ENCODE measurements at places on chromosomes 11 and 22. TPM values are rescaled to one million over a fixed set of nuclear protein-coding genes. Genes with fewer than 3 reads are reported as not detected.

The RNF214 gene
- 10.7 TPM for total RNA-seq

The MPPED2 gene
- total RNA-seq: not detected

The CFAP68 gene
- total RNA-seq: 22.2 TPM

The GRM5 gene
- total RNA-seq: not detected

The MS4A14 gene
- total RNA-seq: not detected

The PATE4 gene
- total RNA-seq: not detected

The KIAA1671 gene
- 13.5 TPM for total RNA-seq

The TNNI2 gene
- total RNA-seq: 8.5 TPM

The MRGPRX3 gene
- not detected for total RNA-seq

The GAB4 gene
- total RNA-seq: not detected

The SNX32 gene
- 0.09 TPM for total RNA-seq

The FAM83F gene
- not detected for total RNA-seq

The CATSPERZ gene
- total RNA-seq: 0.73 TPM

The C11orf68 gene
- 10.0 TPM for total RNA-seq

The NAALAD2 gene
- total RNA-seq: 8.0 TPM

The KRTAP5-10 gene
- total RNA-seq: not detected

The LINC01488 gene
- 0.14 TPM for total RNA-seq

The NXPE1 gene
- not detected for total RNA-seq

The MISFA gene
- total RNA-seq: 4.8 TPM

The PLA2G3 gene
- total RNA-seq: 0.11 TPM

The GP1BB gene
- total RNA-seq: not detected

The C11orf42 gene
- total RNA-seq: not detected

The PHLDA2 gene
- total RNA-seq: 0.55 TPM

The GSTT2 gene
- total RNA-seq: not detected

The PRG3 gene
- not detected for total RNA-seq

The RCOR2 gene
- 6.9 TPM for total RNA-seq

The CNGA4 gene
- not detected for total RNA-seq

The HMOX1 gene
- total RNA-seq: 54.1 TPM

The EFCAB6 gene
- total RNA-seq: not detected

The SLC5A12 gene
- total RNA-seq: not detected

The OR8K3 gene
- not detected for total RNA-seq

The FXYD2 gene
- total RNA-seq: 107 TPM

The B4GALNT4 gene
- 50.1 TPM for total RNA-seq

The NAALADL1 gene
- 9.3 TPM for total RNA-seq

The IFITM5 gene
- total RNA-seq: not detected

The BRD1 gene
- total RNA-seq: 6.6 TPM

The VPREB1 gene
- total RNA-seq: not detected

The CSNK2A3 gene
- 5.4 TPM for total RNA-seq
